ENCODE measurements at places on chromosomes 7 and 10.

DNA sequence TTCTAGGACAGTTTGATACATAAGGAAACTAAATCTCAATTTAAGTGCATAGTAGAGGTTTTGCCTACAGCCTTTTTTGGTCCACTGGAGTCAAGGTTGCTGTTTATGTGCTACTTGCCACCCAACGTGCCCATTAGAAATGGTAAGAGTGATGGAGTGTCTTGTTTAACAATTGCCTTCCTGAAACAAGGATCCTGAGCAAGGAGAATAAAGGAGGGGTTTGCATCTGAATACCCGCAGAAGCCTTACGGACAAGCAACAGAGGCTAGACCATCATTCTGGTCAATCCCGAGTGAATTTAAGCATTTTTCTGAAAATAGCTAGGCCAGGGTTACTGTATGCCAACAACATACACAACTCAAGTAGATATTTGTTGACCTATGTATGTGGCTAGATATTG, 63.6 kb downstream of the MARCHF5 start:
- no peak for DNase-seq

DNA sequence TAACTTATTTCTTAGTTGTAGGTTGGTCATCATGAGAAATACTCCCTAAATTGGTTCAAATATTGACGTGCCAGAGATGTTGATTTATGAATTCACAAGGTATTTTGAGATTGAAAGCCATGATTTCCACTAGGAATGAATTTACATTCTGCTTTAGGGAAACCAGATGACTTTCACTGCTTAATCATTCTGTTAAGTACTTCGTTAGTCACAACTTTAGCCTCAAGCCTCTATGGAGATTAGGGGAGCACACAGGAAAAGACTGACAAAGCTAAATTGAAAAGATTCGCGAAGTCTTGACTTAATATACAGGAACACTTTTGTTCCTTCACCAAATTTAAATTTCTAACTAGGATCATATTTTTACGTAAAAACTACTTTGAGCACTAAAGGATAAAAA, 250.4 kb upstream of the CACNA2D1 start:
- no peak for DNase-seq

DNA sequence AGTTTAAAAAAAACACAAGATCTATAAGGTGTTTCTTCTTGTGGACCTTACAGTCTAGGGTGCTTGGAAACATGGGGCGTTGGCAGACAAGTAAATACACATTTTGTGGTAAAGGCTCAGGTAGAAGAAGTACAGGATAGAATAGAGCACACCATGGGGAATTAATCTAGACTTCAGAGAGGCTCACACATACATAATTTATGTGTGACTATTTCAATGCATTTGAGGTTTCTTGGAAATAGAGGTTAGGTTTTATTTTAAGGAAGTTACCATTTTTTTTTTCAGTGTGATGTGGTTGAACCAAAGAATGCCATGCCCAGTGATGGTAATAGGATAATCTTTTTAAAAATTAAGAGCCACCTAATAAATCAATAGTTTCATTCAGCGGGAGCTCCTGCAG, 12.8 kb downstream of the CFTR start:
- DNase-seq, result no peak

DNA sequence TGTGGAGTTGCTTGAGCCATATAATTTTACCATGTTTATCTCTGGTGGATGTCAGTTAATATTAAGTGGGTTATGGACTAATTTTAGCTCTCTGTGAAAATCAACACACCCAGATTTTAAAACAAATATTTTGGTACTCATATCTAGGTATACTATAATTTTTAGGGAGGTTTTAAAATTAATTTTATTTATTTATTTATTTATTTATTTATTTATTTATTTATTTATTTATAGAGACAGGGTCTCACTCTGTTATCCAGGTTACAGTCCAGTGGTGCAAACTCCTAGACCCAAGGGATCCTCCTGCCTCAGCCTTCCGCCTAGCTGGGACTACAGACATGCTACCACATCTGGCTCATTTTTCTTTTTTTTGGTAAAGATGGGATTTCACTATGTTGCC, 7.3 kb upstream of the CREM start:
- no peak for DNase-seq

DNA sequence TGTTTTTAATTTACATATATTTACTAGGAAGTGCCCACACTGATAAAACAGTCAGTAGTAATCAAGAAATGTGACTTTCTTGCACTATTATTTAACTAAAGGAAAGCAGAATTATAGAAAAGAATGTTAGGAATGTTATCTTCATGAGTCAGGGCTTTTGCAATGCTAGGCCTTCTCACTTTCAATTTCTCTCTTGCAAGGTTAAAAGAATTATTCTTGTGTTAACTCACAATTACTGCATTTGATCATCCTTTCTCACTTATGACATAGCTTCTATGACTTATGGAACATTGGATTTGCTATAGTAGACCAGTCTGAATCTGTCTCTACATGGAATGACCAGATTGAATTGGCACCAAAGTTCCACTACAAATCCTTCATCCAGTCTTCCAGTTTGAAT, 192.4 kb downstream of the SDK1 start:
- DNase-seq, result no peak

DNA sequence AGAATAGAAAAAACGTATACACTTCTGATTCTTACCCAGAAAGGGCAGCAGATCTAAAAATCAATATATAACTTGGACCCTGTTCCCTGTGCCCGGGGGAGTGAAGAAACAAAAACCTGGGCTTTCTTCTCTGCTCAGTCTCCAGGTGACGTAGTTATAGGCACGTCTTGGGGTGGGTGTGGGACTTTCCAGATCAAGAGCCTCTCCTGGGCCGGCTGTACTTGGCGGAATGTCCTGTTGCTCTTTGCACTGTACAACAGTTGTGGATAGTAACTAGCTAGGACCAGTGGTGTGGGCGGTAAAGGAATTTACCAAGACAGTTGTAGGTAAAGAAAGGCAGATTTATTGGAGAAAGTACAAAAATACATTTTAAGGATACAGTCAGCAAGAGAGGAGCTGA, 40.4 kb upstream of the STEAP4 start:
- peak; percentile 68 for DNase-seq

GRCh38 chr10:7571981-7572380, 94.8 kb downstream of the ITIH5 start:
- no peak for DNase-seq

GRCh38 chr10:31041011-31041410, 9.3 kb upstream of the ZNF438 start:
- no peak for DNase-seq

DNA sequence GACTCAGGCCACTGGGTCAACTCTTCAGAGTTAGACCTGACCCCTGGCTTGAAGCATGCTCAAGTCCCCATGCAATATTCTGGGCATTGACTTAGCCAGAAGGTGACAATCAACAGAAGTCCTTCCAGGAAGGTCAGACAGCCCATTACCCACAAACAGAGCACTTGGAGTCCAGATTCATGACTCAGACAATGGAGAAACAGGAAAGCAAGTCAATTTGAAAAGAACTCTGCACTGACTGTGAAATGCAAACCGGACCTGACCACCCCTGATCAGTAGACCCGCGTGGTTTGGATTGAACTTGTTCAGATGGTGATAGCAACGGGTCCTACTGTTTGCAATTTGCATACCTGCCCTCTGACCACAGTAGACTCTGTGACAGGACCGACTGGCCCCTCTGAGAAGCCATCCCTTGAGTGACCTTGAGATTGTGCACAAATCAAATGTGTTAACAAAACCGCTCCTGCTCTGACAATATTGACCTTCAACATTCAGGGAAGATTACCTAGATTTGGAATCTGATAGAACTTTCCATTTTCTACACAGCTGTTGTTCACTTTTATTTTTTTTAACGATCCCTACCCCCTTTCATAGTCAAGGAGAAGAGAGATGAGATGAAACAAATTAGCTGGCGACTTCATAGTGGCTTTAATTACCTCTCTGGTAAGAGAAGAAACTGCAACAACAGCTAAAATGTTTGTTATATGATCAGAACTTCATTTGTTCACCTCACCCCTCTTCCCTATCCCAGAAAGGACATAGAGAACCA, 138.7 kb downstream of the NRP1 start:
- no peak for DNase-seq

GRCh38 chr7:106731646-106732444, 70.9 kb upstream of the CCDC71L start:
- no peak for DNase-seq

- no peak for DNase-seq
Observed at GRCh38 chr7:30914596-30914995, 2.9 kb downstream of the AQP1 start.

GRCh38 chr7:81211204-81211933, 292.5 kb upstream of the SEMA3C start:
- no peak for DNase-seq

DNA sequence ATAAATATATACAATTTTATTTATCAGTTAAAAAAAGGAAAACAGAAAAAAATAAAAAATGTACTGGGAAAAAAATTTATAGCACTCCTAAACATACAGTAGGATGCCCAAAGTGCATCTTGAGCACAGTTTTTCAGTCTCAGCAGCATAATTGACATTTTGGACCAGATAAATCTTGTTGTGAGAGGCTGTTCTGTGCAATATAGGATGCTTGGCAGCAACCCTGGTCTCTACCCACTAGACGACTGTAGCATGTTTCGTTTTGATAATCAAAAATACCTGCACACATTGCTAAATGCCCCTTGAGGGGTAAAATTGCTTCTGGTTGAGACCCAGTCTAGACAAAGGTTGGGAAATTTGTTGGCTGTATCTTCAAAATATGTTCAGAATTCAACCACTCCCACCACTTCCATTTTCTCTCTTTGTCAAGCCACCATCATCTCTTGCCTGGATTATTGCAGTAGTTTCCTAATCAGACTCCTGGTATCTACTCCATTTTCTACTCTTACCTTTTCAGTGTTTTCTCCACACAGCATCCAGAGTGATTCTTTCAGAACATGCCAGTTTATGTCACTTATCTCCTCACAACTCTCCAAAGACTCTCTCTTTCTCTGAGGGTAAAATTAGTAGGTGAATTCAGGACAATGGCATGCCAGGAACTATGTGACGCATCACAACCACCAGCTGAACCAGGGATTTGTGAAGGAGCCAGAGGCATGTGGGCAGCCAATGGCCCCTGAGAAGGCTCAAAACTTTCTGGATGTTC, 91.4 kb downstream of the GPR85 start:
- no peak for DNase-seq

- no peak for DNase-seq
Observed at GRCh38 chr10:101005869-101006567, 6.4 kb downstream of the LZTS2 start.

DNA sequence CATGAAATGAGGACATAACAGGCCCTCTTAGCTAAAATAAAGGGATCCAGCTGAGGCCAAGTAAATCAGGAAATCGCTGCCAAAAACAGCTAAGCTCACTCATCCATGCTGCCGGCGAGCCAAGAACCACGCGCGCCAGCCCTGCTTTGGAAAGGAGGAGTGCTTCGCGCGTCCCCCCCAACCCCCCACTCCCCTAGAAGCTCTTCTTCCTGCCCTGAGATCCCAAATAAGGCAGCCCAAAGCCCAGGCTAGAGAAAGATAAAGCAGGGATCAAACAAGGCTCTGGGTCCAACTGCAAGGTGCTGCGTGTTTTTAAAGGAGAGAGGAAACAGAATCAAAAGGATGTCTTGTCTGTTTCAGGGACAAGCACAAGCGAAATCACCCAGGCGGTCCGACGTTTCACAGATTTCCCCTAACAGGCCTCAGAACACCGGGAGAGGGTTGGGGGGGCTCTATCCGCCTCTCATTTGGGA, 168.3 kb upstream of the AUTS2 start:
- DNase-seq, result no peak

- no peak for DNase-seq
Observed at GRCh38 chr10:63661347-63661746, 140.1 kb downstream of the REEP3 start.

- no peak for DNase-seq
Observed at GRCh38 chr7:97116308-97116707, 1.2 kb upstream of the SDHAF3 start.

- DNase-seq, result no peak
Observed at GRCh38 chr7:126362746-126363145, 890.0 kb downstream of the GRM8 start.

- no peak for DNase-seq
Observed at GRCh38 chr10:24251547-24251946, 42.6 kb downstream of the KIAA1217 start.

GRCh38 chr7:92851732-92852131, 15.4 kb upstream of the CDK6 start:
- no peak for DNase-seq

- DNase-seq, result no peak
Observed at GRCh38 chr10:20863008-20863407, 34.1 kb downstream of the NEBL start.

DNA sequence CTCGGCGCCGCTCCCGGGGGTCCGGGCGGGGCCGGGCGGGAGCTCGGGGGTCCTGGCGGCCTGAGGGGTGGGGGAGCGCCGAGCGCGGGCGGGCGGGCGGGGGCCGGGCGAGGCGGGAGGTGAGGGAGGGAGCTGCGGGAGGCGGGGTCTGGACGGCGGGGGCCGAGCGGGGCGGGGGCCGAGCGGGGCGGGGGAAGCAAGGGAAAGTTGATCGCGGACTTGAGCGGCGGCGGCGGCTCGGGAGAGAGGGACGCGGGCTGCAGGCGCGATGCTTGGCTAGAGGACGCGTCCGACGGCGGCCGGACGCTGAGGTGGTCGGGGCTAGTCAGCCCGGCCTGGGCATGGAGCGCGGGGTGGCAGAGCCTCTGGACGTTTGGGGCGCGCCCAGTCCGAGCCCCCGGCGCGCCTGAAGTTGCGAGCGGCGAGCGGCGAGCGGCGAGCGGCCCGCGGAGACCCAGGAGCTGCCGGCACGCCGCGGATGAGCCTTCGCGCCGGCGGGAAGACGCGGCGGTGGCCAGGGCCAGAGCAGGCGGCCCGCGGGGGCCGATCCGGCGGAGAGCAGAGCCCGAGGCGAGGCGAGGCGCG, at the start of gene CDH23:
TSS of gene CDH23 (plus strand) at position 210 of the 585 bp plus-strand sequence. CDS start 42,912 bp downstream, outside the sequence.
- peak; percentile 74 for DNase-seq

- no peak for DNase-seq
Observed at GRCh38 chr7:80370587-80370986, 141.3 kb downstream of the GNAT3 start.

DNA sequence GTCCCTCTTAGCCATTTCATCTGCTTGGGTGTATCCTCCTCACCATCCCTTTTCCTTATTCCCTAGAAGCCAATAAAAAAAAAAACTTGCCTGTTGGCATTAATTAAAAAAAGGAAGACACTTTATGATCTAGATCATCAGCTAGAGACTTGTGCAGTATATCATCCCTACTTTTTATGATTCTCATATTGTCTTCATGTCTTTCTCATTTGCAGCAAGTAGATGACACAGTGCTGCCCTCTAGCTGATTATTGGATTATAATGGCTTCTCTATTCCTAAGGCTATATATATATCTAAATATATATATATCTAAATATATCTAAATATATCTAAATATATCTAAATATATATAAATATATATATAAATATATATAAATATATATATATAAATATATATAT, 272.4 kb upstream of the LRGUK start:
- no peak for DNase-seq

DNA sequence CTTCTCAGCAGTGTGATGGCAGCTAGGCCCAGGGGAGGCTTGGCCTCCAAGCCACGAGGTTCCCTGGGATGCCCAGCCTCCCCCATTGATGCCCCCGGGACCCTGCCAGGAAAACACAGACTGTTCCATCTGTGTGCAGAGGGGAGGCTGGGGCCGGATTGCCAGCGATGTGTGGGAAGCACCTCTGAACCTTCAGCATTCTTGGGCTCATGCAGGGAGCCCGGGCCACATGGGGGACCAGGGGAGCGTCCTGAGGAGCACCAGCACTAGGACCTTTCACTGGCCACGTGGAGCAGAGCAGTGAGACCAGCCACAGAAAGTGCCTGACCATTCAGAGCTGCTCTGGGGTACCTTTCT, 2.6 kb downstream of the IMPDH1 start:
- DNase-seq, result no peak
